ENCODE measurements at places on chromosomes 5 and 9. TPM values are rescaled to one million over a fixed set of nuclear protein-coding genes. Genes with fewer than 3 reads are reported as not detected.

GRCh38 chr5:151674626-151675610 lies 11.8 kb downstream of the SPARC start:
- H3K27me3 ChIP-seq: no peaks in the 10 kb centered on the region
- H3K4me1 ChIP-seq: peaks cover 39% of the 10 kb centered on the region
- DNase-seq: no peak
- H3K27ac ChIP-seq: no peak overlapping the region

The FABP6 gene
- total RNA-seq: 1.5 TPM

The ARL14EPL gene
- not detected for total RNA-seq

The BHMT gene
- total RNA-seq: not detected

The SPINK6 gene
- not detected for total RNA-seq

The CCDC171 gene
- total RNA-seq: 7.2 TPM

GRCh38 chr5:180021900-180022299 lies 49.7 kb downstream of the RNF130 start:
- no peak for DNase-seq
- H3K36me3 ChIP-seq: peaks cover 54% of the 10 kb centered on the region
- H3K4me1 ChIP-seq: peaks cover 21% of the 10 kb centered on the region
- H3K27me3 ChIP-seq: no peaks in the 10 kb centered on the region

- no peaks in the 10 kb centered on the region for H3K36me3 ChIP-seq
- H3K27ac ChIP-seq: no peak overlapping the region
- H3K27me3 ChIP-seq: no peaks in the 10 kb centered on the region
- DNase-seq: no peak
- H3K4me3 ChIP-seq: no peak overlapping the region
- no peaks in the 10 kb centered on the region for H3K4me1 ChIP-seq
Measured at GRCh38 chr9:86975036-86975435, 27.7 kb upstream of the GAS1 start.

GRCh38 chr5:75567710-75568109 lies 43.5 kb upstream of the ANKDD1B start:
- H3K27me3 ChIP-seq: no peaks in the 10 kb centered on the region
- DNase-seq: no peak
- peaks cover 15% of the 10 kb centered on the region for H3K4me1 ChIP-seq
- peak overlapping the region; percentile 23 for H3K27ac ChIP-seq

DNA sequence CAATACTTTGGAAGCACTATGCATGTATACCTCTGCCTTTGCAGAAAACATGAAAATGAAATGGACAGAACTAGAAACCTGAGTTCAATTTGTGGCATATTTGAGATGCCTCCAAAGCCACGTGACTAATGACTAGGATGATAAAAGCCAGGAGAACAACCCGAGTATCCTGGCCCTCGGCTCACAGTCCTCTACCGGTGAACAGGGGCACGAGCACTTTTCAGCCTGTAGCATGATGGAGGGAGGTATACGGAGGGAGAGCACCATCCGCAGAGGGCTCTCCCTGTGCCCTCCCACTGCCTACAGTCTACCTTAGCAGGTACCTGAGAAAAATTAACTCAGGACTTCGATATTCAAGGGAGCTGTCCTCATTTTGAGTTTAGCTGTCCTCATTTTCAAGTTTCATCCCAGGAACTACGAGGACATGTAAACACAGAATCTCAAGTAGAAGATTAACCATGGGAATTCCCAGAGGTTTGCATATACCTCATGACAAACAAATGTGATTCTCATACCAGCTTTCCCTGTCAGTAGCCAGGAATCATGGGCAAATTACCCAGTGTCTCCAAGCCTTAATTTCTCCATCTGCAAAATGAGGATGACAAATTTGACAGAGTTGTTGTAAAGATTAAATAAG lies 249.3 kb downstream of the DNAH5 start:
- no peaks in the 10 kb centered on the region for H3K36me3 ChIP-seq
- no peaks in the 10 kb centered on the region for H3K27me3 ChIP-seq
- H3K27ac ChIP-seq: no peak overlapping the region
- peaks cover under 1% of the 10 kb centered on the region for H3K4me1 ChIP-seq

- no peak overlapping the region for H3K4me3 ChIP-seq
- H3K27me3 ChIP-seq: no peaks in the 10 kb centered on the region
- no peak for DNase-seq
- no peaks in the 10 kb centered on the region for H3K4me1 ChIP-seq
- H3K27ac ChIP-seq: no peak overlapping the region
- H3K36me3 ChIP-seq: no peaks in the 10 kb centered on the region
Measured at GRCh38 chr9:7770111-7770510, 29.5 kb downstream of the DMAC1 start.
